ENCODE measurements at places on chromosomes 5 and 9.

- no peak for DNase-seq
Measured at GRCh38 chr5:58932057-58932612, 349.3 kb downstream of the RAB3C start.

DNA sequence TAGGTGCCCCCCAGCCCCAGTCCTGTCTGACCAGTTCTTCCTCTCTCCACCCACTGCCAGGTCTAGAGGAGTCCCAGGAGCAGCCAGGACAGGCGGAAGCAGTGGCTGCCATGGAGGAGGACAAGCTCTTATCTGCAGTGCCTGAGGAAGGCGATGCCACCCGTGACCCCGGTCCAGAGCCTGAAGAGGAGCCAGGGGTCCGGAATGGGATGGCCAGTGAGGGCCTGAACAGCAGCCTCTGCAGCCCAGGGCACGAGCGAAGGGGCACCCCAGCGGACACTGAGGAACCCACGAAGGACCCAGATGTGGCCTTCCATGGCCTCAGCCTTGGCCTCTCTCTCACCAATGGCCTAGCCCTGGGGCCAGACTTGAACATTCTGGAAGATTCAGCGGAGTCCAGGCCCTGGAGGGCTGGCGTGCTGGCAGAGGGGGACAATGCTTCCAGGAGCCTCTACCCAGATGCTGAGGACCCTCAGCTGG, 13.8 kb downstream of the PSD2 start:
- no peak for DNase-seq

DNA sequence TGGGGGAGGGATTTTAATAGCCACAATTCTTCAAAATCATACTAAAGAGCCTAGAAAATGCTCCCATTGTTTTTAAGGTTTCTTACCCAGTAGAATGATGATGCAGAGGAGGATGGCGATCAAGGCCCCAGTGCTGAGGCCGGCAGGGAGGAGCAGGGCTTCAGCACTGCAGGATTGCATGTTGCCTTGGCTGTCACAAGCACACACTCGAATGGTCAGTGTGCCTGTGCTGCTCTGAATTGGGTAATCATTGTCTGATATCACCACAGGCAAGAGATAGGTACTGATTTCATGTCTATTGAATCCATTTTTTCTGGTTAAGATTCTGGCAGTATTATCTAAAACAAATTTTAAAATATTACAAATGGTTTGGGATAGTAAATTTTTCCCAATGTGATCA, 153.3 kb downstream of the CDH10 start:
- DNase-seq: no peak

GRCh38 chr9:68966496-68966944, 47.4 kb downstream of the PRKACG start:
- no peak for DNase-seq

GRCh38 chr5:90133941-90134340, 275.6 kb downstream of the CETN3 start:
- no peak for DNase-seq

DNA sequence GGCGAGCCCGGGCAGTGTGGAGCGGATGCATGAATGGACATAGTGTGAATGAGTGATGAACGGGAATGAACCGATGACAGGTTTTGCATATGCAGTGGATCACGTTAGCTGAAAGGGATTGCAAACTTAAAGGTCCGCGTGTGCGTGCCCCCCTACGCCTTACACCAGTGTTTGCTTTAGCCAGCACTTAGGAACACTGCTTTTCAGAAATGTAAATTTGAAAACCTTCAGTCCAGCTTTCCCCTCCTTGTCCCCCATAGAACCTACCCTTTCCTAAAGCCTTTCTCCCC, 692 bp downstream of the PSAT1 start:
- DNase-seq: no peak

DNA sequence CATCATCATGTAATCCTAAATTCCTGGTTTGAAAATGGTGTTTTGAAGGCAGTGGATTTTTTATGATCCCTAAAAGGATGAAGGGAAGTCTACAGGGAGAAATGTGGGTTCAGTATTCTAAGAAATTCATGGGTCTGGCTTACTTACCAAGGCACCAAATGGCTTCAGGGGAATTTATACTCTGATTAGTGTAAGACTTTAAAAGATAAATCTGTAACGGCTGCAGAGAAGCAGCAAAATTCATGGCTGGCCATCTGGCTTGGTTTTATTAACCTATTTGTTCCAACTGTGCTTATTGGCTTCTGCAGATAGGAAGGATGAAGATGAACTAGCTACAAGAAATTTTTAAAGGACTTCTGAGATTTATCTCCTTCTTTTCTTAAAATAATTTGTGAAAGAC, 222.8 kb downstream of the TENT4A start:
- no peak for DNase-seq

Data from stimulated activated CD8-positive, alpha-beta memory T cell treated with anti-CD3 and anti-CD28 coated beads, Interleukin-7, amount 100 ng/mL, for 48 hours (primary cell).